Activated CD4-positive, alpha-beta T cell treated with anti-CD3 and anti-CD28 coated beads, Interleukin-2, amount 50 U/mL, for 4 hours (primary cell): ENCODE measurements at places on chromosomes 12 and 14.

- no peak for DNase-seq
Observed at GRCh38 chr14:42469637-42470426, 863.2 kb downstream of the LRFN5 start.

- DNase-seq = no peak
Observed at GRCh38 chr12:76329159-76329558, 19.1 kb downstream of the BBS10 start.

GRCh38 chr14:97592341-97592980 lies 795.3 kb downstream of the VRK1 start:
- DNase-seq = no peak

DNA sequence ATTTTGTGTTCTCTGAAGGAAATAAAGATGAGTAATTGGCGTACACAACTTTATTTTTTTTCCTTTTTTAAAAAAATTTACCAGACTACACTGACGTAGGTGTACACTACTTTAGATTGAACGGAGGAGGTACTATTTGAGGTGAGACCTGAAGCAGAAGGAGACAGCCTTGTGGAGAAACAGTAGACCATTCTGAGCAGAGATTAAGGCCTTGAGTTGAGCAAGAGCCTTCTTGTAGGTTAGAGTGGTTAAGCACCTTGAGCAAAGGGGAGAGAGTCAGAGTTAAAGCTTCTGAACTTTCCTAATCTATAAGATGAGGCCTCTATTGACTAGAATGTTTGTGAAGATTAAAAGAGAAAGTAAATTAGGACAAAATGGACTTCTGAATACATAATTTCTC lies 2.5 kb downstream of the LEMD3 start:
- DNase-seq = no peak

GRCh38 chr12:3715999-3716398 lies 36.9 kb downstream of the CRACR2A start:
- DNase-seq = no peak

DNA sequence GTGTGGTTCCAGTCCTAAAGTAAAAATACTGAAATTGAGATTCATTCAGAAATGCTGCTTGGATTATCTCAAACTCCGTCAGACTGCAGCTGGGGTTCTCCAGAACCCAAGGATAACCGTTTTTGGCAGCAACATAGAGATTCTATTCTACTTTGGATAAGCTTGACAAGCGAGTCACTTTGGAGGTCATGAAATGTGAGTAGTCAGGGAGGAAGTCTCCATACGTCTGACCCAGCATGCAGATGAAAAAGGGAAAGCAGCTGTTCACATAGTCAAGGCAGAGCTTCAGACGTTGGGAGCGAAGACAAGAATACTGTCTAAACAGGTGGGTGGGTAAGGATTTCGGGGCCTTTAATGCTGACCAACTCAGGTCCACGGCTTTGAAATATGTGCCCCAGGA lies 14.9 kb upstream of the HSP90B1 start:
- DNase-seq = no peak

GRCh38 chr12:29519585-29520182 lies 22.2 kb upstream of the OVCH1 start:
- no peak for DNase-seq

DNA sequence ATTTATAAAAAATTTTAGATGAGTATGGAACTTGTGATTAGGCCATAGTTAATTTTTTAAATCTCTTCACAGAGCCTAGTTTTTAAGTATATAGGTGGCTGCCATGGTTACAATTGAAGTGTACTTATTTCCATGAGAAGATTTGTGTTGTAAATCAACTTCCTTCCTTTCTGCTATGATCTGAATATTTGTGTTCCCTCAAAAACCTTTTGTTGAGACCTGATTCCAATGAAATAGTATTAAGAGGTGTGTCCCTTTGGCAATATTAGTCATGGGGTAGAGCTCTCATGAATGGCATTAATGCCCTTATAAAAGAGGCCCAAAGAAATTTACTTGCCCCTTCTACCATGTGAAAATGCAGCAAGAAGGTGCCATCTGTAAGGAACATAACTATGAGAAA lies 28.8 kb downstream of the ETNK1 start:
- no peak for DNase-seq
